Activated effector memory CD4-positive, alpha-beta T cell treated with Interleukin-2 at 50 U/mL for 16 hours (primary cell): ENCODE measurements at places on chromosomes 11 and 22.

DNA sequence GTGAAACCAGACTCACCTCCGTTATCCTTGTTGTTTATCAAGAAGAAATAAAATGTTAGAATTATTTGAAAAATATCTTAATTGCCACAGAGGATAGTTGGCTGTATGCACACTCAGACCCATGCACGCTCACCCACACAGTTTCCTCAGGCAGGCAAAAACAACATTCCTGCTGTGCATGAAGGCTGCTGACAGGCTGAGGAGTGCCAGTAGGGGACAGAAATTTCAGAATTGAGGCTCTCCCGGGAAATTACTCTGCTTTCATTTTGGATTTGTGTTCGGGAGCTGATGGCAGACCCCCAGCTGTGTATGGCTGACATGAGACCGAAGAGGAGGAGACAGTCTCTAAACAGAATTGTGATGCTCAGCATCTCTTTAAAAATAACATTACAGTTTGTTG lies 87.5 kb downstream of the AMOTL1 start:
- DNase-seq: no peak

- DNase-seq: no peak
Observed at GRCh38 chr11:3183523-3183922, 18.4 kb upstream of the OSBPL5 start.

DNA sequence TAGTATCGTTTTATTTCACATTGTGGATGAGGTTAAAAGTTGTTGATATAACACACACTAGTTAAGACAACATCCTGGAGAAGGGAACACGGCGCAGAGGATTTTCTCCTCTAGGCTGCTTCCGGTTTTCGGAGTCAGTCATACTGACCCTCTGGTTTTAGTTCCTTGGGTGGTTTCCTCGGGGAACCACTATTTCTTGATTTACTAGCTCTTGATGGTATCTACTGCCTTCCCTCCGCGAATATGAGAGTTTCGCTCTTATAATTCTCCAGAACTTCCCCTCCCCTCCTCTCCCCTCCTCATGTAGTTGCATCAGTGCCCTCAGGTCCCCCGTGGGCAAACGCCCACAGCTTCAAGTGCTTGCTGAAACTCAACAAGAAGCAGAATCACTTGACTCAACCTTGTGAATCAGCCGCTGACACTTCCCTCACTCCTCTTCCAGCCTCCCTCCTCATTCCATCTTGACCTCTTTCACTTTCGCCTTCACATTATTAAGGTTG lies 15.9 kb upstream of the APOBEC3A start:
- DNase-seq: no peak

GRCh38 chr11:35479731-35480130 lies 45.7 kb downstream of the PAMR1 start:
- no peak for DNase-seq

DNA sequence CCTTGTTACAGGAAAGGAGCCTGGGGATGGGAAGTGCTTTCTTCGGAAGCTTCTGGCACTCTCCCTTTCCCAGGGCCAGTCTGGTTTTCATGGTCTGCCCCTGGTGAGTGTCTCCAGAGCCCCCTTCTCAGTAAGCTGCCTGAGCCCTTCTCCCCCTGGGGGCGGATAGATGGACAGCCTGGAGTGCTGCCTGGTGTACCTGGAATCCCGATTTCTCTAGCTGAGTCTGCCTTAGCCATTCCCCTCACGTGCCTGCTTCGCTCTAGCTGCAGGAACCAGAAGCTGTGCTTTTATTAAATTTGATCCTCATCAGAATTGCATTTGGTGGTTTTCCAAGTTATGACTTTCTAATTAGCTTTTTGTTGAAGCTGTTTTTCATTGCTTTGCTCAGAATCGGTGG lies 152.9 kb upstream of the NAV2 start:
- DNase-seq: no peak

DNA sequence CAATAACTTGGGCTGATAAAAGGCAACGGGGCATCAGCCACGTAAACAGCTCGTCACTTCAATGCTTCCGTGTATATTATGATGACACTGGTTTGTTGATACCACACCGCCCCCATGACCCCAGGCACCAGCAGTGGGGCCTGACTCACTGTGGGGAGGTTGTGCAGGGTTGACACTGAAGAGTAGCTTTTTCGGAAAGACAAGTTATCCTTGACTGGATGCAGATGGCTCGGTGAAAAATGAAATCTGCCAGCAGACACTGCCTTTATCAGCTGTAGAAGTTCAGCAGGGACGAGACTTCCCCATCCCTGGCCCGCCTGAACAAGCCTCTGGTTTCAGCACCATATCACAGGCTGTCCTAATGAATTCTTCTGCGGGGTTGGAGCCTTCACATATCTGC lies 55.6 kb downstream of the WT1 start:
- no peak for DNase-seq

- DNase-seq: peak; percentile 47
Observed at GRCh38 chr11:63635762-63636465, 21.7 kb upstream of the PLAAT3 start.

GRCh38 chr22:50731811-50732624 lies 6.0 kb upstream of the ACR start:
- peak; percentile 45 for DNase-seq

DNA sequence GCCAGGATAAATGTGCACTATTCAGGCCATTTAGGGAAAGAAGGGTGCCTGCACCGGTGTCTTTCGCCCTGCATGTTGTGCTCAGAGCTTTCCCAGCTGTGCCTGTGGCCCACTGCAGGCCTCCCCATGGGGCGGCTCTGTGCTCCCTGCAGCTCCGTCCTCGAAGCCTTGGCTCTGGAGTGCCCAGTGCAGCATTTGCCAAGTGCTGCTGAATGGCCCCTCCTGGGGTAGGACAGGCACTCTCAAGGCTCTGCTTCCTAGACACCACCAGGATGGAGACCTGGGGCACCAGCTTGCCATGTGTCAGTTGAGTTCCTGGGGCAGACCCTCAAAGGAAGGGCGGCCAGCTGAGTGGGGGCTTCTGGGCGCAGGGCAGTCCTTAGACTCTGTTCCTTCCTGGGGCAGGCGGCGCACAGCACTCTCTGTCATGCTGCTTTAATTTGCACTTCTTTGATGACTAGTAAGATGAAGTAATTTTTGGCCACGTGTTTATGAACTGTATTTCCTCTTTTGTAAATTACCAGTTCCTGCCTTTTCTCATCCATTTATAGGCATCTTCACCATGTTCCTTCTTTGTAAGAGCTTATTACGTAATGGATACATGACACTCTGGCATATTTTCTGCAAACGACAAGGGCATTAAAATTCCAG lies 32.1 kb upstream of the GNB1L start:
- peak; percentile 22 for DNase-seq

- DNase-seq: no peak
Observed at GRCh38 chr11:65442842-65443331, 20.3 kb downstream of the NEAT1 start.

DNA sequence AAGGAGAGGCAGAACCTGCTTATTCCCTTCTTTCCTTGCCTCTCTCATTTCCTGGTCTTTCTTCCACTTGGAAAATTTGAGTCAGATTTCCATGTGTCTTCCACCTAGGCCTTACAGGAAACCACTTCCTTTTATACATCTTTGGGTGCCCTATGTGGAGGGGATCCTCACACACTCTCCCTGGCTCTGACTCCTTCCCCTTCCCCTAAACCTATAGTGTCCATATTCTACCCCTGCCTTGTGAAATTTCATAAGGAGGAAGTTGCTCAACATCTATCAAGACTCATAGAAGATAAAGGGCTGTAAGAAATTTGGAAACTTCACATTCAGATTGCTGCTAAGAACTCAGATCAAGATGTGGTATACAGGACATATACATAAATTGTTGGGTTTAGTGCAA lies 20.4 kb downstream of the TUG1 start:
- DNase-seq: no peak

DNA sequence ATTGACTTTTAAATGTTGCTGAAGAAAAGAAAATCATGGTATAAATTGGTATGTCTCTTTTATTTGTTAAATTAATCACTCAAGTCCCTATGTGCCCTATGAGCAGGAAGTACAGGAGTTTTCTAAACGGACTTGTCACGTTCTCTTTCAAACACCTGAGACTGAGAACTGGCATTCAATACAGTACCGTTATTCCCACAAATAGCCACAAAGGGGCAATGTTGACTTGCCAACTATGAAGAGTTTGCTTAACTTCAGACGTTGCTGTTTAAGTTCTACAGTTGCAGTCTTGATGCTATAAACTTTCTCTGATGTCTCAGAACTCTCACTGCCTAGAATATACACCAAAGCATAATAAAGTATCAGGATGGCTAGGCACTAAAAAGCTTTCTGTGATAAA lies 7.6 kb downstream of the OR56A1 start:
- DNase-seq: no peak

GRCh38 chr22:38753948-38754750 lies 1.6 kb downstream of the SUN2 start:
- no peak for DNase-seq

DNA sequence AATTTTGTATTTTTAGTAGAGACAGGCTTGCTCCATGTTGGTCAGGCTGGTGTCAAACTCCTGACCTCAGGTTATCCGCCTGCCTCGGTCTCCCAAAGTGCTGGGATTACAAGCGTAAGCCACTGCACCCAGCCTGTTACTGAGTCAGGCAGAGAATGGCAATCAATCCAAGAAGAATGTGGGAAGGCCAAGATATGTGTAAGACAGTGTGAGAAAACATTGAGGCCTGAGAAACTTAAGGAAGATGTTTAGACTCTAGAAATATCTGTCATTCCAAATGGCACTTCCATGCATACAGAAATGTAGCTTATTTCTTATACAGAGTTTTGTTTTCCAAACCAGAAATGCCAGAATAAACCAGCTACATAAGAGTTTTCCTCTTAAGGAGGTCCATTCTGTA lies 248.5 kb downstream of the ETS1 start:
- DNase-seq: no peak

DNA sequence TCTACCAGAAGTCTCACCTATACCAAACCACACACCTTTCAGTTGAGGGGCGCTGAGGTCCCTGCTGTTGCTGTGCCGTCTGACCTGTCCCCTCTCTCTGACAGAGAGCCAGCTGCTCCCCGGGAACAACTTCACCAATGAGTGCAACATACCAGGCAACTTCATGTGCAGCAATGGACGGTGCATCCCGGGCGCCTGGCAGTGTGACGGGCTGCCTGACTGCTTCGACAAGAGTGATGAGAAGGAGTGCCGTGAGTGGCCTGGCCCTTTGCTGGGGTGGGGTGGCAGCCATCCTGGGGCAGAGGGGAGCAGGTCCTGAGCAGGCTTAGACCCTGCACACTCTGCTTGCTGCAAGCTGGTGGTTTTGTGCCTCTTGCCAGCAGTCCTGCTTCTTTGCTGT lies 92.1 kb downstream of the LDLRAD3 start:
- DNase-seq: no peak

- DNase-seq: no peak
Observed at GRCh38 chr22:19995611-19996339, 20.8 kb downstream of the ARVCF start.

DNA sequence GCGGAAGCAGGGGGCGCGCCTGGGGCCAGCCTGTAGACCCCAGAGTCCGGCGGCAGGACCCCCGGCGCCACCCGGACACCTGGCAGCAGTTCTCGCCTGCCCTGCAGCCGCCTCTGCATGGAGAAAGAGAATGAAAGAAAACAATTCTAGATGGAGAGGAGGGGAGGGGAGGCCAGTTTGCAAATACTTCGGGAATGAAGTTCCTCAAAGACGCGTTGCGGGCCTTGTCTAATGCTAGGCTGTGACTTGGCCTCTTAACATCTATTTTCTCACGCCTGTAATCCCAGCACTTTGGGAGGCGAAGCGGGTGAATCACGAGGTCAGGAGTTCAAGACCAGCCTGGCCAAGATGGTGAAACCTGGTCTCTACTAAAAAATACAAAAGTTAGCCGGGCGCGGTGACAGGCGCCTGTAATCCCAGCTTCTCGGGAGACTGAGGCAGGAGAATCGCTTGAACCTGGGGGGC lies 2.1 kb upstream of the BARX2 start:
- no peak for DNase-seq

DNA sequence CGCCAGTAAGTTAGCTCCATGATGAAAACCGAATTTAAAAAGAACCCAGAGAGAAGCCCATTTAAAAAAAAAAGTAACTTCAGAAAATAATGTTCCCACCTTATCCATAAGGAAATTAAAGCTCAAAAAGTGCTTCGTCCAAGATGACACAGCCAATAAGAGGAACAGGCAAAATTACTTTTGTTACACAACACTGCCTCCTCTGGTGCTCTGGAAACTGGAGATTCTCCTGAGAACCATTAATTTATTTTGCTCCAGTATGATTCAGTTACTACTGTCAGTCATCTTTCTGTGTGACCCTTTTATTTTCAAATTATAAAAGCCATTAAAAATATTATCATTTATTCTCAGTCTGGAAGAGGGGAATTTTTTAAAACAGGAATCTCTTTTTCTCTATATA lies 2.0 kb downstream of the IFT27 start:
- no peak for DNase-seq

DNA sequence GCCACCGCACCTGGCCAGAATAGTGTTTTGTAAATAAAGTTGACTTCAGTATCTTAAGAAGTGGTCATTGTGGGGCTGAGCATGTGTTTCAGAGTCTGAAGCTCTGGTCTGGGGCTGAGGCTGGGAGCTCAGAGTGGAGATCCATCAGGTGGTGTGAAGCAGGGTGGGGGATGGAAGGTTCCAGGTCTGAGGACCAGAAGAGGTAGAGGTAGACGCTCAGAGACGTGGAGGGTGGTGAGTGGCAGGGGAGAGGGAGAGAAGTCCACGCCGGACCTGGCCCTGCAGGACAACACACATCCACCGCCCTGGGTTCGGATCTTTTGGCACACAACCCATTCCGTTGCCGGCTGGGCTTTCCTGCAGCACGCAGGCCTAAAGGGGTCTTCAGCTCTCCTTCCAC lies 40.7 kb downstream of the ARHGAP8 start:
- DNase-seq: no peak

- DNase-seq: no peak
Observed at GRCh38 chr11:106391771-106392420, 314.4 kb downstream of the AASDHPPT start.

DNA sequence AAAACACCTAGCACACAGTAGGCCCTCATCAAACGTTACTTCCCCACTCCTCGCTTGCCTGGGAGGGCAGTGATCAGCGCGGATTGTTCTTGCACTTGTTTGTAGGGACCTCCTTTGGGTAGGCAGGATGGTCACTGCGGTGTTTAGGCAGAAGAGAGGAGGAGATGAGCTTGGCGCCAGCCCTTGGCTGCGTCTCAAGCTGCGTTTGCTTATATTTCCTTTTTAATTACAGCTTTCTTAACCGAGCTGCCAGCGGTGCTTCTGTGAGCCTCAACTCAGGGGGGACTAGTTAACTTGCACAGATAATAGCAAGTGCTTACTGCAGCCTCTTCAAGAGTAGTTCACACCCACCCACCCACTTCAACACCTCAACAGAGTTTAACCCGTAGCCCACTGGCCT lies 15.1 kb downstream of the IFT27 start:
- no peak for DNase-seq

GRCh38 chr11:41613326-41613725 lies 153.9 kb upstream of the LRRC4C start:
- DNase-seq: no peak

DNA sequence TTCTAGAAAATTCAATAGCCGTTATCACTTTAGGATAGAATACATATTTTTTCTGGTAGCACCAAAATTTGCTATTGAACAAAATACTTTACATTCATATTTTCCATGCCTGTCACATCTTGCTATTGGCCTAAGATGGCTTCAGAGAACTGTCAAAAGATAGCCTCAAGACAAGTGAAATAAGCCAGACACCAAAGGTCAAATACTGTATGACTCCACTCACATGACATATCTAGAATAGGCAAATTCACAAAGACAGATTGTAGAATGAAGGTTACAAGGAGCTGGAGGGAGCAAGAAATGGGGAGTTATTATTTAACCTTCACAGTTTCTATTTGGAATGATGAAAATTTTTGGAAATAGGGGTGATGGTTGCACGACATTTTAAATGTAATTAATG lies 223.7 kb upstream of the ZC3H12C start:
- no peak for DNase-seq

GRCh38 chr11:112318184-112318591 lies 57.5 kb upstream of the PLET1 start:
- DNase-seq: no peak
